Foreskin fibroblast (primary cell): ENCODE measurements at places on chromosomes 4 and X.

DNA sequence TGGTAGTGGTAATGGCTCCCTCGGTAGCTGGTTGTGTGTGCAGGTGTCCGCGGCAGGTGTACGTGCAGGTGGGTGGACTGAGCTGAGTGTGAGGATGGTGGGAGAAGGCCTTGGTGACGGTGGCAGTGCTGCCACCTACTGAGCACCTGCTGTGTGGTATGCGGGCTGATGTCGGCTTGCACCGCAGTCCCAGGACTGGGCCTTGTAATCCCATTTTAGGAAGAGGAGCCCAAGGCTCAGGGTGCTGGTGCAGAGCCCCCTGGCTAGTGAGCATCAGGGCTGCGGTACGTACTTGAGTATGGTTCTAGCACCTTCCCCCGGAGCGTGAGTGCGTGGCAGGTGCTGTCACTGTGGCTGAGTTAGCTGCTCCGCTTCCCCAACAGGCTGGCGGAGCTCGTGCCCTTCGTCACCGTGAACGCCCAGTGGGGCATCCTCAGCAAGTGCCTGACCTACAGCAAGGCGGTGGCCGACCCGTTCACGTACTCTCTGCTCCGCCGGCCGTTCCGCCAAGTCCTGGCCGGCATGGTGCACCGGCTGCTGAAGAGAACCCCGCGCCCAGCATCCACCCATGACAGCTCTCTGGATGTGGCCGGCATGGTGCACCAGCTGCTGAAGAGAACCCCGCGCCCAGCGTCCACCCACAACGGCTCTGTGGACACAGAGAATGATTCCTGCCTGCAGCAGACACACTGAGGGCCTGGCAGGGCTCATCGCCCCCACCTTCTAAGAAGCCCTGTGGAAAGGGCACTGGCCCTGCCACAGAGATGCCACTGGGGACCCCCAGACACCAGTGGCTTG is 5.7 kb upstream of the CPZ start:
- DNase-seq: no peak

DNA sequence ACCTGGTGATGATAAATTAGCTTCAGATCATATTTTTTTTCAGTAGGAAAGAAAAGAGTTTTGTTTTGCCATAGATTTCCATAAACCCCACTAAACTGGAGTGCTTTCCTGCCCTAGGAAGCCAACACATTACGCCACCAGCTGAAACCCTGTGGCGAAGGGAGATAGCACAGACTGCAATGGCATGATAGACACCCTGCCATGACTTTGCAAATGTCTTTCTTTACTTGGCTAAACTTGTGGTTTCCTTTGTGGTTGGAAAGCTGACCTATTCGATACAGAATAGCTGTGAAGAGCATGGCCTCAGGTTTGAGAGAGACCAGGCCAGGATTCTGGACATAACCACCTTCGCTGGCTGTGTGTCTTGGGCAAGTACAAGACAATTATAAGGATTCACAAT is 19.1 kb downstream of the MFAP3L start:
- no peak for DNase-seq

DNA sequence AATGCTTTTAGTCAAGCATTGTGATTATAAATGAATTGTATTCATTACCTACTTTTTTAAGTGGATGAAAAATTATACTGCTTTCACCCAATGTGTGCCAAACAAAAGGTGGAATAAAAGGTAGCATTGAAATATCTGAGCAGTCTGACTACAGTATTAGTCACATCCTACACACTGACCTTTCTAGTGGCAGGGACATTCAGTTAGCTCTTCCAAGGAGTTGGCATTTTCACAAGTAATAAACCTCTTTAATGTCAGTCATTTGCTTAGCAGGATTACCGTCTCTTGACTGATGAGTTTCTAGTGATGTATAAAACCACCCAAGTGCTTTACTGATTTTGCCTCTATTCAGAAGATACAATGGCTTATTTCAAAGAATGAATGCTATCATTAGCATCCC is 687.9 kb downstream of the ARAP2 start:
- no peak for DNase-seq

DNA sequence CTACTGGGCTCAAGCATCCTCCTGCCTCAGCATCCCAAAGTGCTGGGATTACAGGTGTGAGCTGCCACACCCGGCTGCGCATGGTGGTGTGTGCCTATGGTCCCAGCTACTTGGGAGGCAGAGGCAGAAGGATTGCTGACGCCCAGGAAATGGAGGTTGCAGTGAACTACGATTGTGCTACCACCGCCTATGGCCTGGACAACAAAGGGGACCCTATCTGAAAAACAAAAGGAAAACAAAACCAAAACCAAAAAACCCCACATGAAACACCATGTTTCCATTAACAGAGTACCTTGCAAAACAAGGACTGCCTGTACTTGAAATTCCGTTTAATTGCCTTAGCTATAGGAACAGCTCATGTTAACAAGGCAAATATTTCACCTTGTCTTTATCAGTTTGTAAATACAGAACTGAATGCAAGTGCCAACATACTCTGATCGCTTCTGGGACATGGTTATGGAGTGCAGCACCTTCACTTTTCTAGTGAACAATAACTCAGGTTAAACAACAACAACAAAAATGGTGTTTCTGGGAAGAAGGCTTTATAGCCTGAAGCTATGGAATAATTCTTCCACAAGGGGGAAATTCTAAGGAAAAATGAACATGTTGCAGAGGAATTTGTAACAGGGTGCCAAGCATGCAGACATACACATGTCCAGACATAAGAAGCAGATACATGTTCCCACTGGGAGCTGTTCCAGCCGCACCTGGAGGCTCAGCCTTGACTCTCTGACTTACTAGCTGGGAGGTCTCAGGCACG is 73.2 kb upstream of the STS start:
- DNase-seq: no peak

DNA sequence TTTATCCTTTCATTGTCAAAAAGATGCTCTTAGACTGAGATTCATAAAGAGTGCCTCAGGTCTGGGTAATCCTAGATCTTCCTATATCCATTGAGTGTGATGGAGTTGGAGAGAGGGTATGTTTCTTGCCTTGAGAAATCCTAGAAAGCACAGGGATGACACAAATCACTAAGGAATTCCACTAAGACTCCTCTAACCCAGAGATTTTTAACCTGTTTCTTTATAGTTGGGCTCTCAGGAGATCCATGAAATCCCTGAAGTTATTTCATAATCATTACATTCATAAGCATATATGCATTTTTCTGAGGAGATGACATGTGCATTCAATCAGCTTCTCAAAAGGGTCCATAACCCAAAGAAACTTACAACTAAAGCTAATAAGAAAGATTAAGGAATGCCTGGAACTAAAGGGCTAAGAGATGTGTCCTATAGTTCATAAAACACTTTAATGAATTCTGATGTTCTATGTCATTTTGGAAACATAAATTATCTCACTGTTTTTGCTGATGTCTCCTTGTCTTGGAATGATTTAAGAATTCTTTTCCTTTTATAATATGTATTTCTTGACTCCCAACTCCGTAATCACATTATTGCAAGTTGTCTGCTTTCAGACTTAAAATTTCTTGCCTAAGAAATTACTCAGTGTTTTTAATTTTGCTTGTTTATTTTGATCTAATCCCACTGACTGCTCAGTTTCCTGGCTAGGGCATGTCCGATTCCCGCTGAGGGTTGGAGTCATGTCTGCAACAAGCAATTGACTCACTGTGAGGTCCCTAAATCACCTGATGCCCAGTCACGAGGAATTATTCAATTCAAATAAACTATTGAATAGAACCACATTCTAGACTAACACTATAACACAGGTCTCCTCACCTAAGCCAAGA is 2.8 kb upstream of the AMTN start:
- no peak for DNase-seq

DNA sequence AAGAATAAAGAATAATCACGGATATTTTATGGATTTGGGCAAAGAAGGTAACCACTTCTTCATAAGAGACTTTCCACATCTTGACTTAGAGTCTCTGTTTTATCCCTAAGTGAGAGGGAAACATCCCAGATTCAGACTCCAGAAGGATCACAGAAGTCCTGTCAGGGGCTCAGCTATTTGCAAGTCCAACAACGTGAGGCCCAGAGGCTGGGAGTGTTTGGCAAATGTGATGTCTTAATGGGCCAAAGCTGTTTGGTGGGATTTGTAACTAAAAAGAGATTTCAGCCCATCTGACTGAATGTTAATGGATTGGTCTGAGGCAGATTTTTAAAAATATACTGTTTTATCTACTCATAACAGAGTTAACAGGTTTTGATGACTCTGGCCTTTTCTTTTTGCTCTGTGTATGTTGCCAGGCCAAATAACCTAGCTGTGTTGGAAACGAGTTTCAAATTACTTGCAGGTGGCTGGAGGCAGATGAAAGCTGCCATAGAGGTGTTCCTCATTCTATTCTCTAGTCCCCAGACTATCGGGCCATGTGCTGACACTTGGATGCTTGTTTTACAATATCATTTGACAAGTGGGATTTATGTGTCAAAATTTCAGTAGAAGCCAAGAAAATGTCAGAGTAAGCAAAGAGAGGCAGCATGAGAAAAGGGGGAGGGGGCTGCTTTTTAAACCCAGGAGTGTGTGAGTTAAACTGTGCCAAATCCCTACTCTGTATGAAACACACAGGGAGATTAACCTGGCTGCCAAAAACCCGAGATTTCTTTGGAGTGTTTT is 330.9 kb downstream of the DCHS2 start:
- no peak for DNase-seq

GRCh38 chrX:427812-428725 is 41.4 kb upstream of the PPP2R3B start:
- DNase-seq: peak; percentile 13

DNA sequence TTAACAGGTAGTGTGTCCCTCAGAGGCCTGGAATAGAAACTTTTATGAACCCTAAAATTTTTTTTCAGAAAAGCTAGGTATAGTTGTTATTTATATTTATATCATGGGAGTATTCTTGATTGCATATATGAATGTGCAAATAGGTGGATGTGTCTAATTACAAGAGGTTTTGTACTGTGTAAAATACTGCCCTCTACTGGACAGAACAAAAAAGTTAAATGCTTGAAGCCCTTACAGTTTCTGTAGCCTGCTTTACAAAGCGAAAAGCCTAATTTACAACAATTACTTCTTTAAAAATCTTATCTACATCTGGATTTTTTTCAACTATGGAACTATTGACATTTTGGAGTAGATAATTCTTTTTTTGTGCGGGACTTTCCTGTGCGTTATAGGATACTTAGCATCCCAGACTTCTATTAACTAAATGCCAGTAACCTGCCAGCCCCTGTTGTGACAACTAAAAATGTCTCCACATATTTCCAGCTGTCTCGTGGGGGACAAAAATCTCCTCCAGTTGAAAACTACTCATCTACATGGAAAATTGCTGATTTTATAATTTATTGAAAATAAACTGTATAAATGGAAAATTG is 35.1 kb downstream of the ENPEP start:
- DNase-seq: peak; percentile 74

DNA sequence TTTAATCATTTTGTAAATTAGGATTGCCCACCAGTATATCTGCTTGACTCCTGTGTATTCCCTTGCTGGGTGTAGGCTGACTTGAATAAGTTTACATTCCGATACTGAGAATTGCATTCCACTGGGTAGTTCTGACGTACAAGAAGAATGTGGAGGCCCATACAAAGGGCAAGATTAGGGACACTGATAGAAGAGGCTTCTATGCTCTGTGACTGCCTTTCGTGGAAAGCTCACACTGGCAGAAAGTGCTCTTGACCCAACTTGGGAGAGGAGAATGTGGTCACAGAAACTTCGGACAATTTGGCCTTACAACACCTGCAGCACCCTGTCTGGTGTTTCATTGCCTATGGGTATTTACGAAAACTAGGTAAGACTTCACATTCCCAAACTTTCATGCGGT is 126.3 kb downstream of the RAPGEF2 start:
- peak; percentile 42 for DNase-seq

DNA sequence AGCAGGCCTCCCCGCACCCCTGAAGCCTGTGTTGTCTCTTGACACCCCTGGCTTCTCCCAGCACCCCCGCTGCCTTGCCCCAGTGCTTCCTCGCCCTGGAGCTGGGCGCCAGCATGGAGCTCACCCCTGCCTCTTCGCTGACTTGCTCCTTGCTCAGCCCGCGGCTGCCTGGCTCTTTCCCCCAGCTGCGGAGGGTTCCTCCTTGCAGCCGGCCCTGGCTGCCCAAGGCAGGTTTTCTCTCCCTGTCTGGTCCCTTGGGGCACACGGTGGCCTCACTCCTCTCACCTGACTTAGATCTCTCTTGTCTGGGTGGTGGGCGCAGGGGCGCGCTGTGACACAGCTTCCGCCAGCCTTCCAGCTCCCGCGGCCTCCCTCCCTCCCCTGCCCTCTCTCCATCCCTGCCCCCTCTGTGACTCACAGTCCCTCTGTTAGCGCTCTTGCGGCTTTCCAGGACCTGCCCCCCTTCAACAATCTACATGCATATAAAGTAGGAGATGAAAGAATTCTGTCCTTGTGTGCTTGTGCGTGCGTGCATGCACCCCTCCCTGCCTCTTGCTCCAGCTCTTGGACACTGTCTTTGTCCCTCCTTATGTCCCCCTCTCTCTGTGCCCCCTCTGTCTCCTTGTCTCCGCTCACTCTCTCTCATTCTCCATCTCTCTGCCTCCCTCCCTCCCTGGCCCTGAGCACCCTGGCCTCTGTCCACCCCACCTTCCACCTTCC is 2.2 kb downstream of the PLXNB3 start:
- peak; percentile 86 for DNase-seq

DNA sequence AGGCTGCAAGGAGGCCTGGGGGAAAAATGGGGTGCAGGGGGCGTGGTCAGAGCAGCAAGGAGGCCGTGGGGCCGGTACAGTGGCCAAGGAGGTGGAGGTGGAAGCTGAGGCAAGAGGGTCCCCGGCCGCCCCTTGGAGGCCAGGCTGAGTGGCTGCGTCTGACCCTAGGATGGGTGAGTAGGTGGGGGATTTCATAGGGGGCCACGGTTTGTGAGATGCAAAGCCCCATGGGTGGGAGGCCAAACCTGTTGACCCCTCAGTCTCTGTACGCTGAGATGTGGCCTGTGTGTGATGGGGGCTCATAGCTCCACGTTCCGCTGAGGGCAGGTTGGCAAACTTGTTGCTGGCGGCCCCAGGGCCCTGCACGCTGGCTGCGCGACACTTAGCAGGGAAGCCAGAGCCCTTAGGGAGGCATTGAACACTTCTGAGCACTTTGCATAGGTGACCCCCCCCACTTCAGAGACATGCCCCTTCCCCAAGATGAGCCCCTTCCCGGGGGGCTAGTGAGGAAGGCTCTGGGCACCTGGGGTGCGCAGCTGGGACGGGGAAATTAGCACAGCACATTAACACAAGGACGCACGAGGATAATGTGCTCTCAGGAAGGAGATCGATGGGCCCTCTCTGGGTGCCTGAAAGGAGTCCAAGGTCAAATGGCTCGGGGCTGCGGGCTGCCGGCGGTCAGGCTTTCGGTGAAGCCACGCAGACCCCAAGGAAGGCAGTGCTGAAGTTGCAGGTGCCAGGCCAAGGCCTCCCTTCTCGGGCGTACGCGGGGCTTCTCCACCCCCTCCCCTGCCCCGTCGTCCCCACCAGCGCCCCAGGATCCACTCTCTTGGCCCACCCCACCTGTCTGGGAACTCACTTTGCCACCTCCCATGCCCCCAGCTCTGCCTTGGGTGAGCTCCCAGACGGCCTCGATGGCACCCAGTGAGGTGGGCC is 107.4 kb downstream of the HMX1 start:
- no peak for DNase-seq

DNA sequence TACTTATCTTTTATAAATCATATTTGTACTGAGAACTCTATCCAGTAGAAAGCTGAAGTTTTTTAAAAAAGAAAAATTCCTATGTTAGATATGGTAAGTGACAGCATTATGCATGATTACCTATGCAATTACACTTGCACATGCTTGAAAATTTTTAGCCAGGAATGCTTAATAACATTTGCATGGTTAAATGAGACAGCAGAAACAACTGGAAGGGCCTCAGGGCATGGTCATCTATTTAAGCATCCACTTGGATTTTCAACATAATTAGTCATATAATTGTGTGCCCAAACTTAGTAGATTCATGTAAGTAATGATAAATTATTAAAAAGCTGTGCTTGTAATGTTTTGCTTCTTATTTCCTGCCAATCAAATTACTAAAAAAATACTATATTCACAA is 151.9 kb downstream of the TTC29 start:
- no peak for DNase-seq
